Activated CD4-positive, alpha-beta T cell treated with anti-CD3 and anti-CD28 coated beads for 36 hours (primary cell): ENCODE measurements at places on chromosomes 4 and X. TPM values are rescaled to one million over a fixed set of nuclear protein-coding genes. Genes with fewer than 3 reads are reported as not detected.
A peak's percentile ranks its signal among the peaks of the same experiment; 100 is the strongest.

DNA sequence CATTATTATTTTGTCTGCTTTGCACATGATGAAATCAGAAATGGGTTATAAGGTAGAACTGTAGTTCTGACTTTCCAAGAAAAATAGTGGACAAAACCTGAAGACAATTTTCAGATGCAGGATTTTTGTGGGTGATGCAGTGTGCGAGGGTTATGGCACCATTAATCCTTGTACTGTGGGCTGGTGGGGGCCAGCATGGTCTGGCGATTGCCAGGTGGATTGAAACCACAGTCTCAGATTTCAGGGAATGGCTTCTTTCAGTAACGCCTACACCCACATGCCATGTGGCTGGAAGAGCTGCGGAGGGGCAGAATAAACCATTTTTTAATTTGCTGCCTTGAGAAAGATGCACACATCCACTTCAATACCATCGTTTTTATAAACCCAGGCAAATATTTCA lies 150.5 kb downstream of the ARSF start:
- no peak overlapping the region for H3K4me3 ChIP-seq
- no peak for DNase-seq
- no peak overlapping the region for H3K27ac ChIP-seq
- H3K36me3 ChIP-seq, result no peaks in the 10 kb centered on the region
- H3K4me1 ChIP-seq, result no peaks in the 10 kb centered on the region

- no peak overlapping the region for H3K4me3 ChIP-seq
- peaks cover 14% of the 10 kb centered on the region for H3K27me3 ChIP-seq
- peak; percentile 56 for DNase-seq
- H3K36me3 ChIP-seq, result no peaks in the 10 kb centered on the region
- peaks cover 19% of the 10 kb centered on the region for H3K4me1 ChIP-seq
Observed at GRCh38 chr4:604131-604530, 21.2 kb upstream of the PDE6B start.

DNA sequence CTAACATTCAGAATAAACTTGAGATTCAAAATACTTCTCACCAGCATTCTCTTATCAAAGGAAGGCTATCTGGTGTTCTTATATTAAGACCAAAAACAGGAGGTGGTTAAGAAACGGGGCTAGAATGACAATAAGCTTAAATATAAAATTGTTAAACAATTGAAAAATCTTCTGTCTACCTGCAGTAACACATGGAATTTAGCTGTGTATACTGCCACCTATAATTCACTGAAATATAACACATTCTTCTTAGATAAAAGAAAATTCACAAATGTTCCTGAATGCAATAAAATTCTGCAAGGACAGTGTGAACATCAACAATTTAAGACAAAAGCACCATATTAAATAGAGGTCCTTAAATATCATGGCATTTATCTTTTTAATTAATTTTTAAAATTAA lies 11.5 kb upstream of the PCDH10 start:
- H3K27me3 ChIP-seq, result no peaks in the 10 kb centered on the region
- H3K36me3 ChIP-seq, result no peaks in the 10 kb centered on the region
- H3K4me3 ChIP-seq, result no peak overlapping the region
- DNase-seq, result no peak
- no peak overlapping the region for H3K27ac ChIP-seq

SPP1 gene
- not detected for total RNA-seq

DMRTC1 gene
- total RNA-seq, result not detected

GRCh38 chr4:128639541-128640270 lies 169.8 kb upstream of the JADE1 start:
- H3K27me3 ChIP-seq, result peaks cover 3% of the 10 kb centered on the region
- no peaks in the 10 kb centered on the region for H3K4me1 ChIP-seq
- no peaks in the 10 kb centered on the region for H3K36me3 ChIP-seq
- DNase-seq, result no peak
- no peak overlapping the region for H3K4me3 ChIP-seq

GRCh38 chr4:186497043-186497442 lies 58.3 kb downstream of the MTNR1A start:
- H3K27me3 ChIP-seq, result no peaks in the 10 kb centered on the region
- DNase-seq, result no peak
- H3K4me3 ChIP-seq, result no peak overlapping the region
- H3K36me3 ChIP-seq, result no peaks in the 10 kb centered on the region

GRCh38 chr4:5874811-5875449 lies 18.0 kb downstream of the CRMP1 start:
- no peaks in the 10 kb centered on the region for H3K4me1 ChIP-seq
- H3K27ac ChIP-seq, result no peak overlapping the region
- H3K27me3 ChIP-seq, result peaks cover 12% of the 10 kb centered on the region
- no peak for DNase-seq
- no peaks in the 10 kb centered on the region for H3K36me3 ChIP-seq
- H3K4me3 ChIP-seq, result no peak overlapping the region

GRCh38 chr4:110636680-110637407 lies 14.0 kb upstream of the PITX2 start:
- no peak for DNase-seq
- peaks cover 77% of the 10 kb centered on the region for H3K27me3 ChIP-seq
- H3K27ac ChIP-seq, result no peak overlapping the region
- H3K36me3 ChIP-seq, result peaks cover 4% of the 10 kb centered on the region
- no peak overlapping the region for H3K4me3 ChIP-seq

PNCK gene
- total RNA-seq, result 0.30 TPM

AMOT gene
- 1.5 TPM for total RNA-seq

GRCh38 chr4:163697121-163697520 lies 202.6 kb downstream of the TMA16 start:
- no peaks in the 10 kb centered on the region for H3K36me3 ChIP-seq
- H3K4me1 ChIP-seq, result no peaks in the 10 kb centered on the region
- no peak overlapping the region for H3K4me3 ChIP-seq
- H3K27me3 ChIP-seq, result peaks cover 4% of the 10 kb centered on the region
- DNase-seq, result no peak
- no peak overlapping the region for H3K27ac ChIP-seq

DNA sequence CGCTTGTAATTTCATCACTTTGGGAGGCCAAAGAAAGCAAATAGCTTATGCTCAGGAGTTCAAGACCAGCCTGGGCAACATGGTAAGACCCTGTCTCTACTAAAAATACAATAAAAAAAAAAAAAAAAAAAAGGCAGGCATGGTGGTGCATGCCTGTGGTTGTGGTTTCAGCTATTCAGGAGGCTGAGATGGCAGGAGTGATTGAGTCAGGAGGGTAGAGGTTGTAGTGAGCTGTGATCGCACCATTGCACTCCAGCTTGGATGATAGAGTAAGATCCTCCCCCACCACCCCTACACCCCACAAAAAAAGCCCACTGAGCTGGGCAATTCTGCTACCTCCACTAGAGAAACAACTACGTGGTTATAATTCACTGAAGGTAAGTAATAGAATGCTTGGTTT lies 118.8 kb upstream of the PCDH18 start:
- no peak for DNase-seq
- no peaks in the 10 kb centered on the region for H3K27me3 ChIP-seq
- no peak overlapping the region for H3K4me3 ChIP-seq

TMEM185A gene
- 14.4 TPM for total RNA-seq

DNA sequence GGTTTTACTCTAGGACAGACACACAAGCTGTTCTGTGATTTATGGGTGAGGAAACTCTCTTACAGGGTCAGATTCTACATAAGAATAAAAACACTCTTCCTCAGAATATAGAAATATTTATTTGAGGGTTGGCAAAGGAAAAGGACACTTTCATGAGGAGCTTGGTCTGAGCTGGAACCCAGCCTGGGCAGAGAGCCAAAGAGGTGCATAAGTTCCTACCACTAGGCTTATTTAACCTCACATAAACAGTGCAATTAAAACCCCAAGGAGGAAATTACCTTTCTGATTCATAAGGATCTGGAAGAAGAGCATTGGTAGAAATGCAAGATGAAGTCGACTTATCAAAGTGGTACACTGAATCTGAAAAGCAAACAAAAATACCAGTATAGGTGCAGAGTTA lies 32.9 kb downstream of the SETD7 start:
- no peak overlapping the region for H3K27ac ChIP-seq
- no peaks in the 10 kb centered on the region for H3K27me3 ChIP-seq
- H3K36me3 ChIP-seq, result peaks cover 42% of the 10 kb centered on the region
- no peak for DNase-seq
- no peak overlapping the region for H3K4me3 ChIP-seq
- no peaks in the 10 kb centered on the region for H3K4me1 ChIP-seq
